Esophagus mucosa (tissue), 1 donor: ENCODE measurements at places on chromosomes 11 and 22.

- ATAC-seq, result no peak
These were observed 7.6 kb downstream of the POLR2F start for GRCh38 chr22:37961062-37961461.

- ATAC-seq, result peak; percentile 46
These were observed at the start of gene GRAMD1B for GRCh38 chr11:123429913-123430720. GRAMD1B (plus strand) TSS chr11:123430269; CDS start chr11:123430793, 524 bp downstream.

DNA sequence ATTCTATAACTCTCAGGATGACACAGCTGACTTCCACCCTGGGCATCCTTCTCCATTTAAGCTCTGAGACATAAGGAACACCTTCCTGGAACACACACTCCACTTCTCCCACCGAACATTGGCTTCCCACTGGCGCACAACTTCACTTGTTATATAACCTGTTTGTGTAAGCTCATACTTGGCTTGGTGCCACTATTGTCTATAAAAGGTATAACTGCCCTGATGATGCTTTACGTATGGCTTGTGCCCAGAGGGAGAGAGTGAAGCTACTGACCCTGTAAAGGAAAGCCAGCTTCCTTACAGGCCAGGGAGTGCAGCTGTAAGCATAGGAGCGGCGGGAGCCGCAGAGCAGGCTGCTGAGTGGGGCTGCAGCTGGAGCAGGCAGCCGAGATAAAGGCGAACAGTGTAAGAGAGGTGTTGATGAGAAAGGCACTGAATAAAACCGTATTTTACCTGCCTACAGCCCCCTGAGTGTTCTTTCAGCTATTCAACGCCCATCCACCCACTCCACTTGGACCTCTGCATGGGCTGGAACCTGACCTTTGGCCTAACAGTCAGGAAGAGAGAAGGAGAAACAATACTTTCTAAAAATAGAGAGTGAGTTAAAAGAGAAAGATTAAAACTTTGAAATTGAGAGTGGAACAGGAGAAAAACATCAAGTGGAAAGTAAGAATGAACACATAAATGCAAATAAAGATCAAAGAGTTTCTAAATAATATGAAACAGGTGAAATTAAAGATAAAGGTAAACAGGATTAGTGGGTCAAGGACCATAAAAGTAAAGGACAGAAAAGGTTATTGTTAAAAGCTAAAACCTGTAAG, 252.1 kb upstream of the ARHGAP42 start:
- no peak for ATAC-seq

DNA sequence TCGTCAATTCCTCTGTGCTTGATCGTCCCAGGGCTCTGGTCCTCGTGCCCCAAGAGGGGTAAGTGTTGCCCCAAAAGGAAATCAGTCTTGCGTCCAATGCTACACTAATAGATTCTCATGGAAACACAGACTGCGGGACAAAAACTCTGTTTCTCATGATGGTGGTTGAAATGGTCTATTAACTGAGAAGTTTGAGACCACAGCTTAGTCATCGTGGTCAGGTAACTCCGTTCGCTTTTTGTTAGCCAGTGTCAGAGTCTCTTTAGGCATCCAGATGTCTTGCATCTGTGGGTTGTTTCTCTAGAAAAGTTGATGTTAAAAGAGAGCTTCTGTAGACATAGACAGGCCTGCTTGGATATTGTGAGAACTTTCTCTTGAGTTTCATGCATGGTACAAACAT, 104.6 kb upstream of the SORL1-AS1 start:
- ATAC-seq, result no peak

DNA sequence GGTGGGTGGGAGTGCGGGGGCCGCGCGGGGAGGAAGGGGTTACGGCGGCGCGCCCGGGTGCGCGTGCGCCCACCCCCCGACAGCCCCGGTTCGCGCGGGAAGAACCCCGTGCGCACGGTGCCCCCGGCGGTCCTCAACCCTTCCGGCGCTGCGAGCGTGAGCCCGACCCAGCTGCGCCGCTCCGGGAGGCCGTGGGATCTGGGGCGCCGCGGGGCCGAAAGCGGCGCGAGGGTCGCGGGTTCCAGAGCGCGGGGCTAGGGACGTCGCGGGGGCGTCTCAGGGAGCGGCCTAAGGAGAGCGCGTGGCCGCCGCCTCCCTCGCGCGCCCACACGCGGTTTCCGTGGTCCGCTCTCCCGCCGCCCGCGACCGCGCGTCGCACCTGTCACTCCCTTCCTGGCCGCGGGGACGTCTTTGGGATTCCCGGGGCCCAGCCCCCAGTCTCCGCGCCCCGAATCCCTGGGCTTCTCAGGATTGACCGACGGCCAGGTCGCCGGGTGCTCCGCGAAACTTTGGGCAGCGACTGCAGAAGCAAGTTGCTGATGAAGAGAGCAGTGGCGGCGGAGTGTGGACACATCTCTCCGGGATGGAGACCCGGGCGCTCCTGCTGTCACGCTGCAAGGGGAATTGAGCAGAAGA, 582 bp downstream of the SREBF2 start:
- peak; percentile 32 for ATAC-seq

DNA sequence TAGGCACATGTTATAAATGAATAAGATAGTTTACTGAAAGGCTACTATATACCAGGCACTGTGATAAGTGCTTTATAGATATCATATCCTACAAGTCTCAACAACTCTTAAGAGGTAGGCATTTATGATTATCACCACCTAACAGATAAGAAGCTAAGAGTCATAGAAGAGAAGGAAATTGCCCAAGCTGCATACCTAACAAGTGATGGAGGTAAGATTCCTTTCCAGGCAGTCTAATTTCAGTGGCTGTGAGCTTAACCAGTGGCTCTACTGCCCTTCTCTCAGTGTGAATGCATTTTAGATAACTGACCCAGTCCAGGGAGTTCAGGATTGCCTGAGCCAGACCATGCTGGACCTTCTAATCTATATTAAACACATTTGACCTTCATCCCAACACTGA, 39.2 kb downstream of the HEPHL1 start:
- no peak for ATAC-seq
